ENCODE measurements at places on chromosomes 11 and 22. TPM values are rescaled to one million over a fixed set of nuclear protein-coding genes. Genes with fewer than 3 reads are reported as not detected.

The ELMOD1 gene
- total RNA-seq = 4.7 TPM

The TRIM51 gene
- not detected for total RNA-seq

The PLA2G3 gene
- total RNA-seq = 0.22 TPM

The ADM gene
- total RNA-seq = 87.1 TPM

The RTN4R gene
- 0.29 TPM for total RNA-seq

The CCDC73 gene
- not detected for total RNA-seq

The MYOD1 gene
- total RNA-seq = not detected

The IL18 gene
- total RNA-seq = 2.9 TPM

The OR51B4 gene
- total RNA-seq = not detected
